ENCODE measurements at places on chromosomes 6 and 20.

DNA sequence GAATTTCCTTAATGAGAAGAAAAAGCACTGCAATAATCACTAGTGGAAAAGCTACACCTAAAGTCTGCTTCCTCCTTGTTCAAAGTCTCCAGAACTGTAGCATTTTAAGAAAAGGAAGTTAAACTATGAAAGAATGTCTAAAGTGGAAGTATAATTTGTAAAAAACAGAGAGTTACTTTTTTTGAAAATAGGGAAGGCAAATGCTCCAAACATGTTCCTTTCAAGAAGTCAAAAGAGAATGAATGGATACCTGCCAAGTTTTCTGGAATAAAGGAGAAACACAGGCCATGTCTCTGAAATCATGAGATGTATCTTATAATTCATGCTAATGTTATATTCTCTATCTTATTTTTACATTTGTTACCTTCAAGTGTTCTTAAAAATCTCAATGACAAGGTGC is 60.7 kb upstream of the ADGRG6 start:
- DNase-seq, result no peak

DNA sequence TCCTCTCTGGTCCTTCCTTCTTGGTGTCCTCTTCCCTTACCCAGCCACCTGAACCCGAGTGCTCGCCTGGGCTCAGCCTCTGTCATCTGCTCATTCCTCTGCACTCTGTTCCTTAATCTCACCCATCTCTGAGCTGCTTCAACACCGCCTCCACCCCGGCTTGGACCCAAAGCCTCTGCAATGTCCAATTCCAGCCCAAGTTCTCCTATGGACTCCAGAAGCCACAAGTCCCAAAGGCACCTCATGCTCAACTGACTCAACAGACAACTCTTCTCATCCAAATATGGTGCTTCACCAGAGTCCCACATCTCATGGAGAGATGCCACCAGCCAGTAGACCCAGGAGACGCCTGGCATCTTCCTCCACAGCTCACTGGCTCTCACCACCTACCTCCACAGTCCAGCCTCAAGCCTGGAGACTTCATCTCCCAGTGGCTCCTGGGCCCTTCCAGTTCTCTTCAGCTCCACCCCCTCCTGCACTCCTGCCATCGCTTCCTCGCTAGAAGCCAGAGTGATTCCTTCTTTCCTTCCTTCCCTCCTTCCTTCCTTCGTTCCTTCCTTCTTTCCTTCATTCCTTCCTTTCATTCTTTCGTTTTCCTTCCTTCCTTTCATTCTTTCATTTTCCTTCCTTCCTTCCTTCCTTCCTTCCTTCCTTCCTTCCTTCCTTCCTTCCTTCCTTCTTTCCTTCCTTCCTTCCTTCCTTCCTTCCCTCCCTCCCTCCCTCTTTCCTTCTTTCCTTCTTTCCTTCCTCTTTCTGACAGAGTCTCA is 40.9 kb upstream of the NNAT start:
- no peak for DNase-seq

DNA sequence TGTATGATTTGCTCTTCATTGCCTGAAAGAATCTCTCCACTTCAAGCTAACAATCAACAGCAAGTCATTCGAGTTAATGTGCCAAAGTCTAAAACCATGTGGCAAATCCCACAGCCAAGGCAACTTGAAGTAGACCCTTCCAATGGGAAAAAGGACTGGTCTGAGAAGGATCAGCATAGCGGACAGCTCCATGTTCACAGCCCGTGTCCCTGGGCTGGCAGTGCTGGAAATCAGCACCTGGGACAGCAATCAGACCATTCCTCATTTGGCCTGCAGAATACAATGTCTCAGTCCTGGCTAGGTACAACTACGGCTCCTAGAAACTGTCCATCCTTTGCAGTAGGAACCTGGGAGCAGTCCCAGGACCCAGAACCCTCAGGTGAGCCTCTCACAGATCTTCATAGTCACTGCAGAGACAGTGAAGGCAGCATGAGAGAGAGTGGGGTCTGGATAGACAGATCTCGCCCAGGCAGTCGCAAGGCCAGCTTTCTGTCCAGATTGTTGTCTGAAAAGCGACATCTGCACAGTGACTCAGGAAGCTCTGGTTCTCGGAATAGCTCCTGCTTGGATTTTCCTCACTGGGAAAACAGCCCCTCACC is 1.1 kb downstream of the GJA10 start:
- DNase-seq, result no peak

DNA sequence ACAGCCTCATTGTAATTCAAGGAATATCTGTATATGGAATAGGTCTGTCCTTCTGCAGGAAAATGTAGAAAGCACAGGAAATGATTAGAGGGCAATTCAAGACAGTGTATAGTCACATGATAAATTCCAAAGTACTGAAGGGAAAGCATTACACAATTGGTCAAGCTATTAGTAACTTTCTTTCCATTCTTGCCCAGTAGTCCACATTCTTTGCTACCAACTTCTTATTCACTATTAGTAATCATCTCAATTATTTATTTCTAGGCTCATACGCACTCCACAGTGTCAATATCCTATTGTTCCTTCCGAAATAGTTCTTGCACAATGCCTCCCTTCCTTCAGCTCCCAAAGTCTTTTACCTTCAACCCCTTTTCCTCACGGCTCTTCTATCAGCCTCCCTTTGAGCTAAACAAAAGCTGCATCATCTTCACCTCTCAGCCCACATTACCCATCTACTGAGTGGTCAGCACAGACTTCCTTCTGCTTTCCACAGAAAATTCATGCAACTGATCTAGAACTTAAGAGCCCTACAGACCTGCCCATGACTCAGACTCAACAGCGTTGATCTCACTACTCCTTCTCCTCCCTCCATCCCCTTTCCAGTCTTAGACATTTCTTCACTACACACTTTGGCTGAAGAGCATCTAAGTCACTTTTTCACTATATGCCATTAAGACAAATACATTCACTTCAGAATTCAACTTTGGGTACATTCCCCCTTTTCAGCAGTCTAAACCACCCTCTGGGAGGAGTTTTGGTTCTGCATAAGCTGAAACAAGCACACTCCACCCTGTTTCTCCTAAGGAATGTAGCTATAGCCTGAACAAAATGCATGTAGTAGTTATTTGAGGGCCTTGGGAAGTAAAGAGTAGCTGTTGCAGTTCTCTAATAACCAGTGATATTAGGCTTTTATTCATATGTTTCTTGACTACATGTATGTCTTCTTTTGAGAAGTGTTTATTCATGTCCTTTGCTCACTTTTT is 157.9 kb downstream of the KIF16B start:
- DNase-seq, result no peak

DNA sequence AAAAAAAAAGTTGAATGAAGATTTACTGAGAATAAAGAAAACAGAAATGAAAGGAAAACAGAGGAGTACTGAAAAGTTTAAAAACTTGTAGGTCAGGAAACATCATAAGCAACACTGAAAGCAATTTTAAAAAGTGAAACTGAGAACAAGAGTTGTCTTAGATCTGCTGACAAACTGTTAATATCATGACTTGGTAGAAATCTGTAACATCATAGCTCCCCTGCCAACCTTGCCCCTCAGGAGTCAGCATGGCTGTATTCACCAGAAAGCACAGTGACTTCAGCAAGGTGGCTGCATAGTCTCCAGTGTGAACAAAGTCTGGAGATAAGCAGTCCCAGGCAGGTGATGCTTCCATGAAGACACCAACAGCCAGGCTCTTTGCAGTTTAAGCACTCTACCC is 5.3 kb downstream of the NAA20 start:
- DNase-seq, result no peak

GRCh38 chr6:73514746-73515110 is 6.1 kb downstream of the EEF1A1 start:
- no peak for DNase-seq

DNA sequence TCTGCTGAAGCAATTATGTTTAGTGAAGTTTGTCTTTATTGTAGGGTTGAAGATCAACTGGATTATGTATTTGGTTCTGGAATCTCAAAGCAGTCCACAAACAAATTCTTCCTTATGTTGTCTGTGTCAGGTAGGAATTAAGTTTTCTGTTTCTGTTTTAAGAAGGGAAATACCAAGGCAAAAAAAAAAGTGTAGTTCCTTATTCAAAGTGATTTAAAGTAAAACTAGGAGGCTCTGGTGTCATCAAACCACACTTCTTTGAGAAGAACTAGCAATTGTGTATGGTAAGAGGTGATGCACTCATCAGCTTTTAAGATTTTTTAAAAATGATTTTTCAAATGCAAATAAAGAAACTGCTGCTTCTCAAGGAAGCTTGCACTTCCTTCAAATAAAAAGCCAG is 1.9 kb downstream of the FAM135A start:
- no peak for DNase-seq

DNA sequence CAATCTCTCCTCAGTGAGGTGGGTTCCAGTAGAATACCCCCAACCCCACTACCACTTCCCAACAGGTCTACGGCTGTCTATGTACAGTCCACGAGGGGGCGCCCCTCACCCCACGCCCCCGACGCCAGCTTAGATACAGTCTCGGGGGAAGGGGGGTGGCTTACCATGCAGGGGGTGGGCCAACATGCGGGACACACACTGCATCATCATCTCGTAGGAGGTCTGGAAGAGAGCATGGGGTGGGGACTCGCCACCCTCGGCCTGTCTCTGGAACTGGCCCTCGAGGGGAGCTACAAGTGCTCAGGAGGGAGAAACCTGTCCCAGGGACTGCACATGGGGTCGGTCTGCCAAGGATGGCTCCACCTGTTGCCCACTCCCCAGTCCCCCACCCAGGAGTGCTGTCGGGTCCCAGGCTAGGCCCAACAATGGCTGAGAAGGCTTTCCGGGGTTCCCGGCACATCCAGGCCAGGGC is 8.5 kb downstream of the MTCH1 start:
- no peak for DNase-seq

Measured in activated CD4-positive, alpha-beta T cell treated with anti-CD3 and anti-CD28 coated beads for 4 hours (primary cell).